CD4-positive, CD25-positive, alpha-beta regulatory T cell (primary cell): ENCODE measurements at places on chromosomes 6 and 20.

DNA sequence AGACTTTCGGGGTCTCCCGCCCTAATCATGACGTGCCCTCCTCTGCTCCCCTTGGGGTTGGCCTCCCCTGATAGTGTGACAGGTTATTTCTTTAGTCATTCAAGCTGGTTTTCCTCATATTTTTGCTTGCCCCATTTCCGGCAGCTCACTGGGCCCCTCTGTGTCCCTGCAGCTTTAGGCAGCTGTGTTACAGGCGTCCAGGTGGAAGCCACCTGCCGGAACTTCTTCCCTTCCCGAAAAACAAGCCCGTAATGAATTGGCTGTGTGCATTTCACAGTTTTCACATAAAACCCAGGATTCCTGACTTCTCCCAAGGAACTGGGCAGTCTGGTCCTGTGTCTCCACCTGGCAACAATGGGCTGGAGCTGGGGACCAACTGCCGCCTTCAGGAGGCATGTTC lies 52.6 kb downstream of the EDN3 start:
- no peak for DNase-seq

DNA sequence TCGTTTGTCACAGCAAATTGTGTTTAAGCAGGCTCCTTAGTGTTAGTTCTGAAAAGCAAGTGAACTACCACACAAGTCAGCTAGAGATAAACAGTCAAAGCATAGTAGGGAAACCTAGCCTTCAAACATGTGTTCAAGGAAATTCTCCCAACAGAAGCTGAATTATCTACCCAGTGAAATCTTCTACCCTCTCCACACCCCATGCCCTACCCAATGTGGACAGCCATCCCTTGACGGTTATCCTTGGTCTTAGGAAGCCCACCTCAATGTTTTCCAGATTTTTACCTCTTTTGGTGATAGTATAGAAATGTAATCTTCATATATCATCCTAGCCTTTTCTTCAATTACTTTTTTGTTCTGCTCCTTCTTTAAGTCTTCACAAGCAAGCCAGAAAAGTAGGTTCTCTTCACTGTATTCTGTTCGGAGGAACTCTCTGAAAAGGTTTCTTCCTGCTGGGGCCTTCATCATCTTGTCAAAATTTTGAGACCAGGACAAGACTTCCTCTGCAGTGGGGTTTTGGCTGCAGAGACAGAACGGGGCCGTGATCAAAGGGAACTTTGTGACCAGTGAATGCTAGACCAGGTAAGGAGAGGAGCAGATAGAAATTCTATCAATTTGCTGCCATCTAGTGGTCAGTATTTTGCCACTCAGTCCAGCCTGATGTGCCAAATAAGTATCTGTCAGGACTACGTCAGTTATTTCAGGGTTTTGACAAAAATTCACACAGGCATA lies 21.6 kb upstream of the MTRF1L start:
- peak; percentile 20 for DNase-seq

DNA sequence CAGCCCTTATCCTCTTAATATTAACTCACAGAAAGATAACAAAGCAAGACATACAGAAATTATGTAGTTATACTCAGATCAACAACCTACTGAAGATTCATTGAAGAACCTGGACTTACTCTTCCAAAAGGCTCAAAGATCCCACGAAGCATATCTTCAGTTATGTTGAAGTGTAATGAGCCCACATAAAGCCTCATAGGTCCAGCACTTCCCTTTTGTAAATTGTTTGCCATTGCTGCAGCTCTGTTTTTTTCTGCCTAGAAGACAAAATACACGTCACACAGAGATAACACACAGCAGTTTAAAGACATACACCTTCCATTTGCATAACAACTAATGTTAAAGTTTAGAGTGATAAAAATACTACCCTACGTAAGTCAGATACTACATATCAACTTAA lies 20.4 kb downstream of the RBM39 start:
- no peak for DNase-seq

- DNase-seq: no peak
These were observed 377.4 kb downstream of the CD109 start for GRCh38 chr6:74073429-74073828.

GRCh38 chr20:2656471-2657117 lies 4.2 kb downstream of the NOP56 start:
- DNase-seq: no peak
